NCI-H2081 treated with DMSO at 0.1 percent for 48 hours (cell line): ENCODE measurements at places on chromosomes 1 and 21.

GRCh38 chr1:36594023-36594422 lies 111.3 kb upstream of the CSF3R start:
- no peak for DNase-seq

DNA sequence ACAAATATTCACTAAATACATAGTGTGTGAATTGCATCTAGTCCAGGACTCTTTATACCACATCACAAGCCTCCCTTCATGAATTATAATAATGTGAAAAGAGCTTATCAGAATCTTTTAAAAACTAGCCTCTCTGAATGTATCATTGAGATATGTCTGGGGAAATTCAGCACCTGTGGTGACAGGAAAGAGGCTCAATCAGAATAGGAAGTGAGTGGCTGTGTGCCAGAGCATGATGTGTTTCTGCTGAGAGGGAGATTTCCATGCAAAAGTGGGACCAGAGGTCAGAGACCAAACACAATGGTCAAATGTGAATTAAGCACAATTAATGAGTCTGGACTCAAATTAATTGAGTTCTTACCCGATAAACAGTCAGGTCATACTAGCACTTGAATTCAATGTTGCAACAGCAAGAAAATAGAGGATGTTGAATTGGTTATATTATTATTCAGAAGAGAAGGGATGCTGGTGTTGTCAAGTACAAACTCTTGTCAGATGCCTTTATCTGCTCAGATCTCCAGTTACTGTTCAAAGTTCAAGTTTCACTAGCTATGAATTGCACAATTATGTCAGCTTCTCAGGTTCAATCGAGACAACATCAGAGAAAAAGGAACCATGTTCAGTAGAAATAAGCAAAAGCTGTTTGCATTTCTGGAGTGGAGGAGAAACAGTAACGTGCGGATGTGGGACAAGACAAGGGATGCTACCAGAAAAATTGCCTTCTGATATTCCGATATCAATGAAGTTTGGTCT lies 226.2 kb downstream of the ZNF326 start:
- DNase-seq, result no peak

GRCh38 chr1:116164604-116165368 lies 53.6 kb downstream of the MAB21L3 start:
- DNase-seq, result no peak

DNA sequence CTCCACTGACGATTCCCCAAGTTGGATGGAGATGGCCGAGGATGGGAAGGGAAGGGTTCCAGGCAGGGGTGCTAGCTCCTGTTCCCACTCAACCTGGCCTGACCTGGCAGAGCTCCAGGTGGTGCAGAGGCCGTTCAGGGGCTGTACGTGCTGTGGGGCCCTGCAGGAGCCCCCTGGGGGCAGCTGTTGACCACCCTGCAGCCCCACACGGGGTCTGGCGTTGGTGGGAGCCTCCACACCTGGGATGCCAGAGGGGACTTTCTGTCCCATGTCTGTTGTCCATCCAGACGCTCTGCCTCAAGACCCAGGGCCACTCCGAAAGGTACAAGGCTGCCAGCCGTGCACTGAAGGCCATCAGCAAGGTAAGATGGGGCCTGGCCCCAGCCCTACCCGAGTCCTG lies 20.0 kb downstream of the ARHGEF16 start:
- DNase-seq, result no peak

- no peak for DNase-seq
Observed at GRCh38 chr1:54464031-54464476, 57.9 kb upstream of the SSBP3 start.

- no peak for DNase-seq
Observed at GRCh38 chr1:201955729-201956143, 433 bp downstream of the TIMM17A start.

DNA sequence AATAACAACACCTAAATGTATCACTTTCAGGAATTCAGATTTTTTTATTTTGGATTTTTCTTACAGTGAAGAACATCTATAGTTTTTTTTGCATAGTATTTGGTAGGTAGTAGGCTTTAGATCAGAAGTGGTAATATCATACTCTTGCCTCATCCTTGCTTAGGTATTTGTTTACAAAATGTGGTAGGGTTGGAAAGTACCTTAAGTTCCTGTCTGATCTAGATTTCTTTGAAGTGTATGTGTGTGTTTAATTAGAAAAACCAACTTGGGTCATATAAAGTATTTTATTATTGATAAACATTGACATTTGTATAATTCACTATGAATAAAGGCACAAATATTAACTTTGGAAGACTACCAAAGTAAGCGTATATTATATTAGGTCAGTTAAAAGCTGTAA lies 85.3 kb upstream of the GPR88 start:
- DNase-seq, result no peak

DNA sequence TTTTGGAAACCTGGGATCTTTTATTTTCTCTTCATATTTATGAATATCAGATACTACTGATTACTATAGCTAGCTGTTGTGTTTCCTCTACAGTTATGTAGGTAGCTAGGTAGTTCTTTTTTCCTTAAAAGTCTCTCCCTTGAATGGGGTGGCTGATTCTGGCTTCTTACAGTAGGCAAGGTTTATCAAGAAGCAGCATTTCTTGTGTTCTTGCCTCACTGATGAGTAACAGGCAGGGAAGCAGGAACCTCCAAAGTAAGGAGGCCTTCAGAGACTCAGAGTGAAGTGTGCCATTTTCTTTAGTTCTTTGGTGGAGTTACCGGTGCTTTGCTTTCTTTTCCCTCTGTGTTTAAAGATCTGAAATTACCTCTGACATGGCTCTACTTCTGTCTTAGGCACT lies 56.0 kb downstream of the ZMYM4 start:
- DNase-seq, result no peak

GRCh38 chr1:107124694-107125093 lies 16.1 kb upstream of the NTNG1 start:
- no peak for DNase-seq

DNA sequence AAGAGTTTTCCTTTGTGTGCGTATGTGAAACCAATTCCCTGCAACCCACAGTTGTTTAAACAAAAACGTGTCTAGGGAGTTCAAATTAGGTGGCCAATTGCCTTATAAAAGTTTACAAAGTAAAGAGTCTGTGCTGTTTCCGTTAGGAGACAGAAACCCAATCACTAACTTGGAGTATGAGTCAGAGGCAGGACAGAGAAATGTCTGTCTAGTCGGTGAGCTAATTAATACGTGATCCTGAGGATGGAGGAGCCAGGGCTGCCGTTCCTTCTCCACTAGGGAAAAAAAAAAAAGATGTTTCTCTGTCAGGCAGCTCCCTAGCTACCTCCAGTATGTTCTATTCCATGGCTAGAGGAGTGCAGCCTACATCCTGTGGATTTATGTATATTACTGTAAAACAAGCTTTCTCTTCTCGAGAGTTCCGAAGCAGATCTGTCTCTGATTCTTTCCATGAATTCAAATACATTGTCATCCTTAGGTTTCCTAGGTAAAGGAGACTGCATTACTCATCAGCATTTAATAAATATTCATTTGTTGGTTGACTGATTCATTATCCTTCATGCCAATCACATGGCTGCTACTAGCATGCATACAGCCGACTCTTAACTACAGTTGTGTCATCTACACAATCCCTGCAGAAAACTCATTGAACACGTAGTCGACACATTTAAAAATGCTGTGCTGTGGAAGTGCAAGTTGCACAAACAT lies 430.6 kb downstream of the KIF26B start:
- DNase-seq, result no peak

- DNase-seq, result no peak
Observed at GRCh38 chr1:46800742-46801141, 1.9 kb downstream of the CYP4B1 start.

- no peak for DNase-seq
Observed at GRCh38 chr1:200909757-200910239, 15.1 kb downstream of the INAVA start.

DNA sequence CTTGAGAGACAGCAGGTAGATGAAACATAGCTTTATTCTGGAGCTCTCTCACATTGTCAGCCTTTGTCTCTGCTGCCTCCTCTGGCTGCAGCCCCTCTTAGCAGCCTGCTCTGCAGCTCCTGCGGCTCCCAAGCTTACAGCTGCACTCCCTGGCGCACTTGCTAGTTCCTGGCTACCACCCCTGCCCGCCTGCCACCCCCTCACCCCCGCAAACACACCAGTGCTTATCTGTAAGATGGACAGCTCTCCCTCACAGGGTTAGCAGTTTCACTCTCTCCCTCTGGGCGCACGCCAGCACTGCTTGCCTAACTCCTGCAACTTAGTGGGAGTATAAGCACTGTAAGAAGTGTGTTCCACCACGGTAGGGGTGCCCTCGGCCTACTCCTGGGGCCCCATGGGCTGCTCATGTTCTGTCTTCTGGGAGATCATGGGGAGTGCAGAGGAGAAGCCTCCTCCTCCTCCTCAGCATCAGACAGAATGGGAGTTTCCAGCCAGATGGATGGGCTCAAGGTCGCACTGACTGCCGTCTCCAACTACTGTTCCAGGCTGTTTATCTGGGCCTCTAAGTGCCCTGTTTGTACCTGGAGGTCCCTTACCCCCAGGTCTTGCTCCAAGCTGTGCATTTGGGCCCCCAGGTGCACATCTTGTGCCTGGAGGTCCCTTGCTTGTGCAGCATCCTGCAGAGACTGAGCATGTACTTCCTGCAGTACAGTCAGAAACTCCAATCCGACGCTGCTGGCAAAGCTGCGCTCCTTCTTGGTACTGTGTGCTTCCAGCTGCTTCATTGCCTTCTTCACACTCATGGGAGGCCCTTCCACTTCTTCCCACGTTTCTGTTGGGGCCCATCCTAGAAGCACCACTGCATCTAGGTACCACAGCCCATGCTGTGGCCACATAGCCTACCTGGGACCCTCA lies 1388.1 kb downstream of the AMY1C start:
- no peak for DNase-seq

DNA sequence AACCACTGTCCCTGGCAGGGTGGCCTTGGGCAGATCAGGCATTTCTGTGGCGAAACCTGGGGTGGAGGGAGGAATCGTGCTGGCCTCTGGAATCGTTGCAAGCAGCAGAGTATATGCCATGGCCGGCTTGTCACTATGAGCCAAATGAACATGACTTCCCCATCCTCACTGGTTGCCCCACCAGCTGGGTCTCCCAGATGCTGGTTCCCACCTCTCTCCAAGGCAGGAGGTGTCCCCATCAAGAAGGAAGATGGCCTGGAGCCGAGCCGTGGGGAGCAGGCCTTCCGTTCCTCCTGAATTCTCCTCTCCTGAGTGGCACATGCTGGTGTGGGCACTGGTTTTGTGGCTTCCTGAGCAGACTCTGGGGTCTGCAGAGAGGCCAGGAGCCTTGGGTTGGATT lies 60.2 kb upstream of the ACTRT2 start:
- DNase-seq, result no peak

DNA sequence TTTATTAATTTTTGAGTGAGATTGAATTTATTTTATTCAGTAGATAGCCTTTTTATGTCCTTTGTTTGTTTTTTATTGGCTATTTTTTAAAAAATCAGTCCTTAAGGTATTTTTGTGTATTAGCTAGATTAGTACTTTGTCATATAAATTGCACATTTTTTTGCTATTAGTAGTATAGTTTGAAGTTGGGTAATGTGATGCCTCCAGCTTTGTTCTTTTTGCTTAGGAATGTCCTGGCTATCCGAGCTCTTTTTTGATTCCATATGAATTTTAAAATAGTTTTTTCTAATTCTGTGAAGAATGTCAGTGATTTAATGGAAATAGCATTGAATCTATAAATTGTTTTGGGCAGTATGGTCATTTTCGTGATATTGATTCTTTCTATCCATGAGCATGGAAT lies 80.4 kb downstream of the MAN1A2 start:
- no peak for DNase-seq

DNA sequence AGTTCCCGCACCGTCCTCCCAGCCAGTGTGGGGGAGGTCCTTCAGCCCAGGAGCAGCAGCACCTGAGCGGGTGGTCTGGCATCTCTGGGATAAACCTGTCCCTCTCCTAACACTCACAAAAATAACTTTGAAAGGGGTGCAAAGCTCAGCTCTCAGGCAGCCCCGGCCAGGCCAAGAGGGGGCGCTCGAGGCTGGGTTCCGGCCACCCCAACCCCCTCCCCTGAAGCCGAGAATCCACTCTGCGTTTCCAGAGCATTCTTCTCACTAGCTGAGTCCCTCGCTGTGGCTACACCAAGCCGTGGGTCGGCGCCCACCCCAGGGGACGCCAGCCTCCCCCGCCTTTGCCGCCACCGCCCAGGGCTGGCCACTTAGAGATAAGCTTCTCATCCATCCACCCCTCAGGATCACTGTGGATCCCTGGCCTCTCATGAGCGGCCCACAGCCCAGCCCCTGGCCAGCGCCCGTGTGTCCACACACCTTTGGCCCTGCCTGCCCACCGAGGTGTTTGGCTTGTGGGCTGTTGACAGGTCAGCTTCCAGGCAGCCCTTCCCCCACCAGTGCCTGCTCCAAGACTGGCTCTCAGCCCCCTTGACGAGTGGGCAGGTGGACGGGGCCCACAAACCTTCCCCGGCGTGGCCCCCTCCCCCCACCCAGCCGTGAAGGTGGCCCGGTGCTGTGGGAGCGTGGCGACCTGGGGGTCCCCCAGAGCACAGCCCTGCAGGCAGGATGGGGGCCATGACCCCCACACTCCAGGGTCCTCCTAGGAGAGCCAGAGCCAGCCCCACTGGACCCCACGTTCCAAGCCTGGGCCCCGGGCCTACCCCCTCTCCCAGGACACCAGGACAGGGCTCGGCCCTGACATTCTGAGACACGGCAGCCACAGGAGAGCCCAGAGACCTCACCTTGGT lies 1.9 kb downstream of the FTCD start:
- no peak for DNase-seq

DNA sequence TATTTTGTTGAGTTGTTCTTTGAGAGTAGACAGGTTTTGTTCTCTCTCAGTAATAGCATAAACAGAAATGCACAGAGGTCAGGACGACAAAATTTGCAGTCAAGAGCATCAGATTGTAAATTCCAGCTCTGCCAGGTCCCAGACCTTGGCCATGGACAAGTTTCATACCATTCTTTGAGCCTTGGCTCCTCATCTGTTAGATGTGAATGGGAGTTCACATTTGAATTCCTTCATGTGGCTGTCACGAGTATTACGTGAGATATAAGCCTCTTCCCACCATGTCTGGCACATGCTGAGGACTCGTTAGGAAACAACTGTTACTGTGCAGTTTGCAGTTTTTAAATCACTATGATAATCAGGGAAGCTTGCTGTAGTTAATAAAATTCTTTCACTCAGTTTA lies 93.2 kb upstream of the KCTD3 start:
- DNase-seq, result no peak
